Right kidney (tissue), 9 donors: ENCODE measurements at places on chromosomes 6 and 20.

GRCh38 chr20:4661191-4661590 is 60.5 kb upstream of the PRND start:
- no peak for DNase-seq

DNA sequence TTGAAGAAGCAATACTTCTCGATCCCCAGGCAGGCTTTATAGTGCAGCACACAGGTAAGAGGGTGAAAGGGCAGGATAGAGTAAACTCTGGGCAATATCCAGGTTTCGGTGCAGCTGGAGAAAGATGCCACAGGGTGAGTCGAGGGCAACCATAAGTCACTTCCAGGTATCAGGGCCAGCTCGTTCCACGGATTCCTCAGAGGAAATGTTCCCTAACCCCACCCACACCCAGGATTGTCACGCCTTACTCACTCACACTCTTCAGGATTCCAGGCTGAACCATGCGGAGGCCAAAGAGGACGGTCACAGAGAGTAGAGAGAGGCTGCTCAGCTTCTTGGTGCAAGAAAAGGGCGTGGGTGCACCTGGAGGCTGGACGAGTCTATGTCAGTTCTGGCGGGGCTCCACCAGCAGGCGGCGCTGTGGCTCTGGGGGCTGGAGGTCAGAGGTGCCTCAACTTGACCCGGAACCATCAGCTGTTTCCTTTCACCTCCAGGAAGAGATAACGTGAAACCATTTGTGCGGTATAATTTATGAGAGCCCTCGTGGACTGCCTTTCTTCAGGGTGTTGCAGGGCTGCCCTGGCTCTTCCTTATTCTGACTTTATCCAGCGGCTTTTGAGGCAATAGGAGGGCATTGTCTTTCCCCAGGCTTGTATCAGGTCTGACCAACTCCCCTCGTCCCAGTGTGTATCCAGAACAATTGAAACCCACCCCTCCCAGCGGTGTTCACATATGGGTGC is 14.5 kb upstream of the WFDC12 start:
- DNase-seq = no peak

- no peak for DNase-seq
Observed at GRCh38 chr6:137126875-137127485, 46.5 kb downstream of the IL22RA2 start.

DNA sequence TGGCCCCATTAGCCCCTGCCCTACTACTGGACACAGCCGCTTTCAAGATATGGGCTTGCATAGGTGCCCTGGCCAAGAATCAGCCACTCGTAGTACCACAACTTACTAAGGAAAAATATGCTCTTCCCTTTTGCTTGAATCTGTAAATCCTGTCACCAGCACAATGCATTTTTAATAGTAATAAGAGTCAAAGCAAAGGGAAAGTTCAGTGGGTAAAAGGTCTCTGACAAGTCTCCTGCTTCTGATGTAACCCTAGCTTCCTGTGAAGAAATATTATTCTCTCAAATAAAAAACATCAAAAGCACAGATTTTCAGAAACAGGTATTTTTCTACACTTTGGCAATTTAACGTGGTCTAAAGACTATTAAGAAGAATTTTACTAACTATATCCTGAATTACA is 373.8 kb downstream of the GJA1 start:
- no peak for DNase-seq

DNA sequence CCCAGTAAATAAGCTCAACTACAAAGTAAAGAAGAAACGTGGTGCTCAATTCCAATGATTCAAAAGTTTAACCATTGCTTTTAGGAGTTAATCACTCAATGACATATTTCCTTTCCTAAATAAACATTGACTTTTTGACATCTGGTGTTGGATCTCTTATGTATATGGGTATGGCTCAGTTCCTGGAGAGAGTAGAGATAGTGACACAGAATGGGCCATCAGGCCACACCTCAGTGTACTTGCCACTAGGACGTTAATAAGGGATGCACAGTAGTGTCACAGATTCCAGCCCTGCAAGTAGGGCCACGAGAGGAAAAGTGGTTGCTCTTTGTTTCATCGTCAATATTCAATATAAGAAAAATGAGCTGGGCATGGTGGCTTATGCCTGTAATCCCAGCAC is 48.9 kb upstream of the TXNDC5 start:
- no peak for DNase-seq

DNA sequence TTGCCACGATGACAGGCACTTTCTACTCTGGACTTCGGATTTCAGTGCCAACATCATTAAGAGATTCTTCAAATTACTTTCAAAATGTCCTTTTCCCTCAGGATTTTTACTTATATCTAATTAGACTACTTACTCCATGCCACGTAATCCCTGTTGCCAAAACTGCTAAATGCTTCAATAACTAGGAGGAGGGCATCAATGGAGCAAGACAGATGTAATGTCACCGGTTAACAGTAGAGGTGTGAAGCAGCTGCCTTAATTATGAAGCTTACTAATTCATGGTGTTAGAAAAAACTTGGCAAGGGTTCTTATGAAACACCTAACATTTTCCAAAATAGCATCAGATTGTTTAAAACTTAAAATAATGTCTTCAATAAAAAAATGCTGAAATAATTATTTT is 111.2 kb upstream of the SIM1 start:
- no peak for DNase-seq

DNA sequence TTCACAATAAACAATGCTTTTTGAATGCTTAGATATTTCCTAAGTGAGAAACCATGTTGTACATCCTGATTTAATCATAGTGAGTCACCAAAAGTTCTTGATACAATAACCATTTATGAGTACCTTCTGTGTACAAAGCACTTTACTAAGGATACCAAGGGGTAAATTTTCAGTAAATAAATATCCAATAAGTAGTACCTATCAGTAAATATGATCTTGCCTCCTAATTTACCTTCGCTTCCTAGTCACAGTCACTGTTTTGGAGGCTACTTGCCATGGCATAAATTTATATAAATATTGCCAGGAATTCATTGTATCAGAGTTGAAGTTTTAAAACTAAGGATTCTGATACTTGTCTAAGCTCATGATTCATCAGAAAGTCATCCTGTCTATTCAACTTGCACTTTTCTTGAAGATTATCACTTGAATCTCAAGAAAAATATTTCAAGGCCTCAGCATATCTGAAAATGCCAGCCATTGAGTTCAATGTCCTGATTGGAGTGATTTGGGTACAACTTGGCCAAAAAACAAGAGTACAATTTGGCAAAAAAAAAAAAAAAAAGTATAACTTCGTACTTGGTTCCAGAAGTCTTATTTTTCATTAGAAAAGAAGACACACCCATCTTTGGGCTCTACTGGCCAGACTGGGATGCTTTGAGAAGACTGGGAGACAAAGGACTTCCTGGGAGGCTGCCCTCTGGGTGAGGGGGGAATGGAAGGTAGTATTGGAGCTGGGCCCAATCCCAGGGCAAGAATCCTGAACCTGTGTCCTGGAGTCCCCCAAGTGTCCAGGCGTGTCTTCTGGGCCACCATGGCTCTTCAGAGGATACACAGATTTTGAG is 32.8 kb downstream of the RAB22A start:
- DNase-seq = no peak

- DNase-seq = no peak
Observed at GRCh38 chr6:17700421-17701416, 6.0 kb downstream of the NUP153 start.

DNA sequence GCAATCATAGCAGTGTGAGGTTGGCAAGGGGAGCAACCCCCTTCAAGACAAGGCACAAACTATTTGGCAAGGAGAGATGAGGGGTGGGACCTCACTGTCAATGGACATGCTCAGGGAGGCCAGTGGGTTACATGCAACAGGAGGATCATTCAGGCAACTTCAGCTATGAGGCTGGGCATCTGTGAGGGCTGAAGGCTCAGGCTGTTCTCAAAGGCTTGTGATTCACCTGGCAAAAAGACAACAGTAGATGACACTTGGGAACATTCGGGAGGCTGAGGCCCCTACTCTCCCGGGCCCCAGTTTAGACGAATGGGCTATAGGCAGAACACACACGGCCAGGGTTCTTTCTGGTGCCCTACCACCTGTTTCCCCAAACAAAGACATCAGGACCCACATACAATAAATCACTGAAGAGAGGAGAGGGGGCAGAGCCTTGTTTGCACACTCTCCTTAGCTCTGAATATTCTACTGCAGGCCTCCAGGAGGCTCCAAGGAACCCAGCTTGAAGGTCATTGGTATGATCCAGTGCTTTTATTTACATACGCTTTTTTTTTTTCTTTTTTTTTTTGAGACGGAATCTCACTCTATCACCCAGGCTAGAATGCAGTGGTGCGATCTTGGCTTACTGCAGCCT is 7.9 kb downstream of the TUBB start:
- no peak for DNase-seq

DNA sequence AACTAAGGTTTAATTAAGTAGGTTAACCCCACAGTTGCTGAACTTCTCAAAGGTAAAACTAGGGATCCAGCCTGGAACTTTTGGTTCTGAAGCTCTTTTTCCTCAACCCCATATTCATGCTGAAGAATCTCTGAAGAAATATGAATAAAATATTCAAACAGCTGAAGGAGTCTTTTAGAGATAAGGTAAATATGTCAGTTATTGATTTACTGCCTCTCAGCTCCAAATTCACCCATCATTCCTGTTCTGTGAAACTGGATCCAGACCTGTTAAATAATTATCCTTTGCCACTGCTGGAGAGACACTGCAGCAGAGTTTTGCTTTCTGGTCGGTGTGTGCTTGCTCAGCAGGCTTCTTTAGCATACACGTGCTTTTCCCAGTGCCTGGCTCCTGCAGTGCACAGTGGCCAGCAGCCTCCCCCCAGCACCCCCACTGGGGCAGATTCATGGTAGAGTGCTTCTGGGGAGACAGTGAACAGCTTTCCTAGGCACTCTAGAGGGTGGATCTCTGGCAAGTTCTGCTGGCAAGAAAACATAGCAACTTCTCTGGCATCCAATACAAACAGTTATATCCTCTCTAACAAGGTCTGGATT is 62.0 kb upstream of the BCLAF1 start:
- DNase-seq = no peak

DNA sequence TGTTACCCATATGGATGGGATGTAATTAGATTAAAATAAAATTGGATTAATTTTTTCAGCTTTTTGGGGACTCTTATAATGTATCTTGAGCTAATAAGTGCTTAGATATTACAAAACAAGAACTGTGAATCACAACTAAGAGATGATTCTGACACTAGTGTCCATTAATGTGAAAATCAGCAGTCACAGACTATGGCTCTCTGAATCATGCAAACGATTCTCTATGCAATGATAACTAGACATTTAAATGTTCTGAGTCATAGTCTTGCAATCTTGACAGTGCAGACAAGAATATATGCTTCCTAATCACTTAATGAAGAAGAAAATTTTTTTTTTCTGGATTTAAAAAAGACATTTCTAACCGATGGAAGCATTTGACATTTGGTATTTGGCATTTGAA is 82.2 kb upstream of the OPRM1 start:
- no peak for DNase-seq

DNA sequence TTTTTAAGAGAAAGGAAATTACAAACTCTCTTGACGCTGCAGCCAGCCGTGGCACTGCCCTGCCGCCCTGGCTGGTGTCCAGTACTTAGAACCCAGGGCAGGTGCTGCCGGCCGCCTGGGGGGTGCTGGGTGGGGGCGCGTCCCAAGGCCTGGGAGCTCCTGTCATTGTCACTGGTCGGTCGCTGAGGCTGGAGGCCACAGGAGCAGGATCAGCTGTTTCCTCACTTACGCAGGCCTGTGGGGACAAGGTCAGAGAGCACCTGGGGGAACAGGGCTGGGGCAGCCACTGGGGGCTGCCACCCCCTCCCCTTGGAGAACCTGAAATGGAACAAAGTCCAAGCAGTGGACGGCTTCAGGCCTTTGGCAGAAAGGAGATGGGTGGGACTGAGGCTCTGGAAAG is 5.6 kb downstream of the BIRC7 start:
- no peak for DNase-seq

DNA sequence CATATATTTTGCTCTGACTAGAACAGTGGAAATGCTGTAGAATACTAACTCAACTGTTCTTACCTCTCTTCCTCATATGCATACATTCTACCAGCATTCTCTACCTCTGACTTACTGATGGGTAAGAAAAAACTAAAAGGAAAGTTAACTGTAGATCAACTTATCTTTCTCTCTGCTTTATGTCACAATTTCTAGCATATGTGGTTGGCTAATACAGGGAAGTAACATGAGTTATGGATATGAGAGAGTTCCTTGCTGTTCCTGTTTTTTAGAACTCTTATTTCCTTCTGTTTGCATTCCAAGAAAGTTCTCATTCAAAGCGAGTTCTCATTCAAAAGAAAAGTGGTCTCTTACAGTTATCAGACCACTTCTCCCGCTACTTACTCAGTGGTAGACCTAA is 226.8 kb upstream of the SGK1 start:
- no peak for DNase-seq

GRCh38 chr20:38728191-38728781 is 4.0 kb downstream of the SLC32A1 start:
- DNase-seq = peak; percentile 58

DNA sequence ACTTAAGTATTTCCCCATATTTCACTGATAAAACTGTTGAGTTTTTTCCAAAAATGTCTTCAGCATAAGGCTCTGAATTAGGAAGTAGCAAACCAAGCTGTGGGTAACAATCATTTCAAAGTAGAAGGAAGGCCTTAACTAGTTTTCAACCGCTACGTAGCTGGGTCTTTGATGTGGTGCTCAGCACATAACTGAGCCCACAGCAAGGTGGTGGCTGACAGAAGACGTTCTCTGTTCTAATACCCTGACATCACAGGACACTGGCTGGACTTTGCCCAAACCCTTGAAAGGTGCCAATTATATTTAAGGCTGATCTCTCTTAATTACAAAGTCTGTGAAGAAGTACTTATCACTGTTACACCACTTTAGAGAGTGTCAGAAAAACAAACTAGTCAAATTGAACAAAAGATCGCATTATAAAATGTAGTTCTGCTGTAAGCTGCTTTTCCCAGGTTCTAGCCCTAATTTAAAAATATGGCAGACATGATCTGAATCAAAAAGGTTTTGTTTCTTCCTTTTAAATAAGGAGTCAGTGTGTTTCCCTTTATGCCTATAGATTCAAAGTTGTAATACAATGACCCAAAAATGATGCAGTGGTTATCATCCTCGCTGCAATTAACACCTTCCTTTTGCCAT is 26.7 kb downstream of the MAN1A1 start:
- DNase-seq = no peak

- DNase-seq = no peak
Observed at GRCh38 chr6:122869437-122870024, 80.5 kb downstream of the SMPDL3A start.

GRCh38 chr6:142942805-142943227 is 2.2 kb downstream of the HIVEP2 start:
- no peak for DNase-seq

DNA sequence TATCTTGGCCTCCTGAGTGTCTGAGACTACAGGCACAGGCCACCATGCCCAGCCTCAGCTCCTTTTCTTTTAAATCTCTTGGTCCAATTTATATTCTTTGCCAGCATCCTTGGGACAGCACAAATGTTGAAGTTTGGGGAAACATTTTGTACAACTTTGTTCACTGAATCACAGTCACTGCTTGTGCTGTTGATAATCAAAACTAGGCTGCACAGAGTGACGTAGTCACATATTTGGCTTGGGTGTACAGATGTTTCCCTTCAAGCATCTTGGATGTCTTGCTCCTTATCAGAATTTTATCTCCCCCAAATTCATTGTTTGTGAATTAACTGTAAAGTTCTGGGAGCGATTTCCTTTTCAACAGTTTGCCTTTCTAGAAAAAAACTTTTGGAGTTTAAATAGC is 17.9 kb downstream of the CARMIL1 start:
- no peak for DNase-seq
